ENCODE measurements at places on chromosomes 3 and 15.

- DNase-seq = no peak
These were observed 17.2 kb downstream of the KLHL25 start for GRCh38 chr15:85777250-85778106.

DNA sequence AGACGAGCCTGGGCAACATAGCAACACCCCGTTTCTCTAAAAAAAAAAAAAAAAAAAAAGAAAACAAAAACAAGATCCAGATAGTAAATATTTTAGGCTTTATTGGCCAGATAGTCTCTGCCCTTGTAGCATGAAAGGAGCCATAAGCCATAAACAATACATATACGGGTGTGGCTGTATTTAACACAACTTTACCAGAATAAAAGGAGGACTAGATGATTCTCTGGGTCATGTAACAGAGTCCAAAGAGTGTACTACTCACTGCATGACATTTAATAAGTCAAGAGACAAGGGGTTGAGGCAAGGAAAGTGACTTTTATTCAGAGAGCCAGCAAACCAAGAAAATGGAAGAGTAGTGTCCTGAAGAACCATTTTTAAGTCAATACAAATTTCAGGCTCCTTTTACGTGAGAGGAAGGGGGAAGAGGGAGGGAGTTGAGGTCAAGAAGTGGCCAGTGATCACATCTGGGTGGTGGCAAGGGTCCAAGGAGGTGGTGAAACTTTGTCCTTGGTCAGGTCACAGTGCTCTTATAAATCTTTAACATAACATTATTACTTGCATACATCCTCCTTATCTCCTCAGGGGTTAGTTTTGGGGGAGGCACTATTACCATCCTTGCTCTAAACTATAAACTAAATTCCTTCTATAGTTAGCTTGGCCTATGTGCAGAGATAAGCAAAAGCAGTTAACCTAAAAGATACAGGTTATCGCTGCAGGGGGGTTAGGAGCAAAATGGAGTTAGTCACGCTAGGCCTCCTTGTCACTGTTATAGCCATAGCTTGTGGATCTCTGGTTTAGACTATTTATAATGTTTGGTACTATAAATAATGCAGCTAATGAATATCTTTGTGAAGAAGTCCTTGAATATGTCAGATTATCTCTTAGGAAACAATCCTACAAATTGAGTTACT lies 46.1 kb downstream of the METTL6 start:
- DNase-seq = no peak

DNA sequence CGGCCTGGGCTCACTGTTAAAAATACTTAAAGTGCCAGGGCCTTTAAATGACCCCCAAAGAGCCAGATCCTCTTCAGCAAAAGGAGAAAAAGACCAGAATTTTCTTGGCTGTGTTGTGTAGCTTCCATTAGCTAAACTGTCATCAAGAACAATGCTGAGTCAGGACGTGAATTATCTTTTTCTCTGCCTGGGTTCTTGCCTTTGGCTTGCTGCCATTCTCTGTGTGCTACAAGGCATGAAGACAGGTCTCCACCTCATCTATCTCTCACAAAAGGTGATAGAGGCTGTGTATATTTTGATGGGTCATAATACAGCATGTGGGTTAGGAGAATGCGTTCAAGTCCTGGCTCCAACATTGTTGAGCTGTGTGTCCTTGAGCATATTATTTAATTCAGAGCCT lies 52.4 kb upstream of the SELENOK start:
- no peak for DNase-seq

GRCh38 chr3:142958707-142959106 lies 4.8 kb downstream of the PAQR9 start:
- no peak for DNase-seq

- no peak for DNase-seq
These were observed 47.1 kb downstream of the TFG start for GRCh38 chr3:100756441-100756840.

- no peak for DNase-seq
These were observed 1.1 kb downstream of the HCLS1 start for GRCh38 chr3:121659586-121659985.

DNA sequence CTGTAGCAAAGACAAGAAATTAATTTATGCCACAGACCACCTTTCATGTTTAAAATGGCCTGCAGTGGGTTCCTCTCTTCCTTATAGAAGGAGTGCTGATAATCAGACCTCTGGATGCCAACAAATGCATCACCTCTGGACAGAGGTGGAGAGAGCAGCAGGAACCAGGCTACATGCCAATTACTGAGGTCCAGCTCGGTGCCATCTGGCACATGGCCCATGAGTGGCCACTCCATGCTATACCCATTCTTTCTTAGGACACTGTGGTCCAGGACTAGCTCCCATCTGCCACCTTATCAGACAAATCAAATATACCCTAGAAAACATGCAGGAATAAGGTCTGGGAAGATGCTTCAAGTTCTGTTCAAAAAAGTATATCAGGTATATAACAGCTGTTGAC lies 60.7 kb downstream of the TBC1D2B start:
- DNase-seq = no peak

GRCh38 chr15:77030048-77030927 lies 35.4 kb downstream of the PSTPIP1 start:
- DNase-seq = no peak

- DNase-seq = no peak
These were observed 3.1 kb upstream of the BNC1 start for GRCh38 chr15:83287541-83288027.

GRCh38 chr3:187852842-187853730 lies 107.8 kb upstream of the BCL6 start:
- DNase-seq = no peak

DNA sequence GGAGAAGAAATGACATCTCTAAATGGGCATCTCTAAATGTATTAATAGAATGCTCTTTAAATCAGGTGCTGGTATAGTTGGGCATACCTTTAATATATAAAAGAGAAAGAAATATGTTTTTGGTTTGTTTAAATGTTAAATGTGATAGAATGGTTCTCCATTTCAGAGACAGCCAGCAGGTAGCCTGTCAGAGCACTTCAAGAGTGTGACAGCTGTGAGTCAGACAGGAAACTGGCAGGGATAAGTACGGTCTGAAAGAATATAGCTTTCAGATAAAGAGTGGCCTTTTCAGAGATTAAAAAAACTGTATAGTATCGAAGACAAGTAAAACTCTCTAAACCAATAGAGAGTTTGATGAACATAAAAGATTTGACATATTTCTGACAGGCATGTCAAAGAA lies 654.1 kb downstream of the IGSF11 start:
- no peak for DNase-seq

DNA sequence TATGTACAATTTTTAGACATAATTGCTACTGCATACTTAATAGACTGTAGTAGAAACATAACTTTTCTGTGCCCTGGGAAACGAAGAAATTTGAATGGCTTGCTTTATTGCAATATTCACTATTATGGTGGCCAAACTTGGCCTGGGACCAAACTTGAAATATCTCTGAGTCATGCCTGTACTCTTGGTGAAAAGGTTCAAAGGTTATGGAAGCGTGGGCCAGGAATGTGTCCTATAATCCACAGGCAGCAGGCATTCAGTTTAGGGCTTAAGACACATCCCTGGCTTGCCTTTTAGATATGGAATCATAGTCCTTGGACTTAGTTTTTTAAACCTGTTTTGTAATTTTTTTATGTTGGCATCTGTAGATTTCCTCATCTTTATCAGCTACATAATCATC lies 124.3 kb downstream of the LRIG1 start:
- DNase-seq = no peak

GRCh38 chr15:71437919-71438318 lies 322.6 kb downstream of the THSD4 start:
- DNase-seq = no peak

Measured in GM19239 (cell line).